Type B pancreatic cell (in vitro differentiated cells): ENCODE measurements at places on chromosomes 13 and 19. TPM values are rescaled to one million over a fixed set of nuclear protein-coding genes. Genes with fewer than 3 reads are reported as not detected.

Gene C13orf46
- 0.29 TPM in 1 of 2 replicates, not detected in the other for total RNA-seq

Gene KLK14
- 0.29 and 0.43 TPM in 2 replicates for total RNA-seq

Gene MAMSTR
- total RNA-seq: 2.0 and 3.6 TPM in 2 replicates

Gene SLC25A41
- 1.0 and 1.1 TPM in 2 replicates for total RNA-seq

Gene RPL28
- total RNA-seq: 1,799 and 2,072 TPM in 2 replicates

Gene ZNF154
- 13.2 and 15.4 TPM in 2 replicates for total RNA-seq

Gene CYSLTR2
- total RNA-seq: 4.7 and 6.1 TPM in 2 replicates

- peaks cover 3% of the 10 kb centered on the region for H3K4me1 ChIP-seq
- H3K27ac ChIP-seq: peak overlapping the region; percentile 56
- no peaks in the 10 kb centered on the region for H3K36me3 ChIP-seq
- H3K27me3 ChIP-seq: peaks cover 1% of the 10 kb centered on the region
Observed at GRCh38 chr19:50184196-50184595, 19.2 kb upstream of the MYH14 start.

DNA sequence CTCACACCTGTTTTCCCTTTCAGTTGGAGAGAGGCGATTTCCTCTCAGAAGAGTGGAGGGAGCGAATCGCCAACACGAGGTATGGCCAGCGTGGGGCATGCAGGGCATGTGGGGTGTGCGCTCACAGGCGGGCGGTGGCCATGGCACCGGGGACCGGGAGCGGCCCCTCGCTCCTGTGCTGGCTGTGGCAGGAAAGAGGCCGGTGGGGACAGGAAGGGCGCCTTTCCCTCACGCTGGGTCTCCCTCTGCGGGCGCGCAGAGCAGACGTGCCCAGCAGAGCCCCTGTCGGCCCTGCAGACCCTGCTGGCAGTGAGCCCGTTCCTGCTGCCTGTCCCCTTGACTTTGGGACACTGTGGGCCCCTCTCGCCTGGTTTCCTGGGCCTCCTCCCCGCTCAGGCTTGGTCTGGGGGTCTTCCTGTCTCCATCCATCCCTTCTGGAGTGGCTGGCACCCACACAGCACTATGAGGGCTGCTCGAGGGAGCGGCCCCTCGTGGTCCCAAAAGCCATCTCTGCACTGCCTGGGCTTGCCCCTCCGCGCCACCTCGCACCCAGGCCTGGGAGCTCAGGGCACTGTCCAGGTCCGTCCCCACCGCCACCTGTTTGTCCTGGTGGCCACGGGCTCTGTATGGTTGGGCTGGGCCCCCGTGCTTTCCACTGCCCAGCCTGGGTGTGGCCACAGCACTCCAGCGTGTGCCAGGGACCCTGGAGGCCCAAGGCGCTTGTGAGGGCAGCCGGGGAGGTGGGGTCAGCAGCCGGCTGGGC lies 36.1 kb downstream of the PLEKHJ1 start:
- no peaks in the 10 kb centered on the region for H3K27me3 ChIP-seq
- DNase-seq: no peak
- H3K4me3 ChIP-seq: no peak overlapping the region
- H3K36me3 ChIP-seq: peaks cover 8% of the 10 kb centered on the region
- peaks cover 5% of the 10 kb centered on the region for H3K4me1 ChIP-seq

DNA sequence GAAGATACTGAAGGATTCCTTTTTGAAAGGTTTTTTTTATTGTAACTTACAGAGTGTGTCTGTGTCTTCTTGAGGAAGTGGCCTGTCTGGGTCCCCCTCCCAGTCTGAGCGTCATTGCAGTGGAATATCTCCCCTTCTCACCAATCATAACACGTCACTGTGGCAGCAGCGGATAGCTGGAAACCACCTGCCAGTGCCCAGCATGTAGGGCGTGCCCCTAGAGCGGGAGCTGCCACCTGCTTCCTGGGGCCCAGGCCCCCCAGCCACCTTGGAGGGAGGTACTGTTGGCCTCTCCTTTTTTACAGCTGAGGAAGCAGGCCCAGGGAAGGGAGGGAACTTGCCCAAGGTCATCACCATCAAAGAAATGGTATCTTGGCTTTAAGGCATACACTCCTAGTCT lies 4.6 kb upstream of the DNM2 start:
- peaks cover 4% of the 10 kb centered on the region for H3K4me1 ChIP-seq
- H3K27me3 ChIP-seq: no peaks in the 10 kb centered on the region
- H3K27ac ChIP-seq: peak overlapping the region; percentile 72
- no peak for DNase-seq
- H3K4me3 ChIP-seq: no peak overlapping the region
- H3K36me3 ChIP-seq: peaks cover 3% of the 10 kb centered on the region

GRCh38 chr19:10510301-10510802 lies 6.9 kb downstream of the S1PR5 start:
- no peaks in the 10 kb centered on the region for H3K36me3 ChIP-seq
- H3K27me3 ChIP-seq: peaks cover 16% of the 10 kb centered on the region
- peaks cover 9% of the 10 kb centered on the region for H3K4me1 ChIP-seq

DNA sequence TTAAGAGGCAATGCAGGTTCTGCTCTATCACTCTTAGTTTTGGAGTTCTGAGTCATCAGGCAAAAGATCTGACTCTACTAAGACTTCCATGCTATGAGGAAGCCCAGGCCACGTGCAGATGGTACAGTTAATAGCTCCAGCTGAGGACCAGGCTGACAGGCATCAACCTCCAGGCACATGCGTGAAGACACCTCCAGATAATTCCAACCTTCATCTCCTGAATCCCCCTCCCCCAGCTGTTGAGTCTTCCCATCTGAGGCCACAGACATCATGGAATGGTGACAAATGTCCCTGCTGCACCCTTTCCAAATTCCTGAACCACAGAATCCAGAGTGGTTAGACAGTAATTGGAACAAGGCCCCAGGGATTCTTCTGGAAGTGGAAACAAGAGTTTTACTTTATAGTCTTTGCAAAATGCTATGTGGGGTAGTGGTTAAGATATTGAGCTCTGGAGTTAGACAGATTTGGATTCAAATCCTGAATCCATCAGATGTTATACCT lies 183.8 kb downstream of the KLF5 start:
- H3K4me1 ChIP-seq: no peaks in the 10 kb centered on the region
- H3K27me3 ChIP-seq: no peaks in the 10 kb centered on the region
- no peak overlapping the region for H3K4me3 ChIP-seq
- DNase-seq: no peak

DNA sequence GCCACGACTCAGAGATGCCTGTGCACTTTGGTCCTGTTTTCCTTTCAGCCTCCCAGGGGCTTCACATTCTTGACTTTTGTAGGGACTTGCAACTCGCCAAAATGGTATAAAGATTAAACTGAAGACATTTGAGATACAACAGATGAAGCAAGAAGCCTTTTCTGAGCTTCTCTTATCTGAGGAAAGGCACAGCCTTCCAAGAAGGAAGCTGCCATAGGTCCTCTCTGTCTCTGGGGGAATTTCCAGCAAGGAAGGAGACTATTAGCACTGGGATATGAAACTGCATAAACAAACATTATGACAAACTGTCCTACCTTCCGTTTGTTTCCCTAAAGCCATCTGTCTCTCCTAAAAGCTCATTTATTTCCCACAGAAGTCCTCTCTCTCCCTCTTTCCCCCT lies 39.3 kb downstream of the TGDS start:
- no peaks in the 10 kb centered on the region for H3K36me3 ChIP-seq
- no peak overlapping the region for H3K4me3 ChIP-seq
- H3K4me1 ChIP-seq: no peaks in the 10 kb centered on the region

- no peaks in the 10 kb centered on the region for H3K36me3 ChIP-seq
- H3K27me3 ChIP-seq: no peaks in the 10 kb centered on the region
- H3K4me1 ChIP-seq: no peaks in the 10 kb centered on the region
- no peak overlapping the region for H3K27ac ChIP-seq
Observed at GRCh38 chr19:19056636-19057275, 7.0 kb upstream of the SLC25A42 start.

DNA sequence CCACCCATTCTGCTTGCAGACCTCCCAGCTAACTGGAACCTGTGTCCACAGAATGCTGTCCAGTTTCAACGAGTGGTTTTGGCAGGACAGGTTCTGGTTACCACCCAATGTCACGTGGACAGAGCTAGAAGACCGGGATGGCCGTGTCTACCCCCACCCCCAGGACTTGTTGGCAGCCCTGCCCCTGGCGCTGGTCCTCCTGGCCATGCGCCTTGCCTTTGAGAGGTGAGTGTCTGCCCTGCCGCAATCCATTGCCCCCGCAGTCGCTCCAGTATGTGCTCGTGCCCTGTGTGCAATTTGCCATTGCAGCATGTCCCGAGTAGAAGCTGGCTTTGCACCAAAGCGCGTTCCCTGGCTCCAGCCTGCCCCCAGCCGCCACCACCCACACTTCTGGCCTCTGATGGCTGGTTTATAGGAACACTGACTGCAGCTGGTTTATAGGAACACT lies 41.9 kb downstream of the CERS4 start:
- no peak for DNase-seq
- no peak overlapping the region for H3K27ac ChIP-seq
- H3K27me3 ChIP-seq: no peaks in the 10 kb centered on the region
- peaks cover 22% of the 10 kb centered on the region for H3K36me3 ChIP-seq

DNA sequence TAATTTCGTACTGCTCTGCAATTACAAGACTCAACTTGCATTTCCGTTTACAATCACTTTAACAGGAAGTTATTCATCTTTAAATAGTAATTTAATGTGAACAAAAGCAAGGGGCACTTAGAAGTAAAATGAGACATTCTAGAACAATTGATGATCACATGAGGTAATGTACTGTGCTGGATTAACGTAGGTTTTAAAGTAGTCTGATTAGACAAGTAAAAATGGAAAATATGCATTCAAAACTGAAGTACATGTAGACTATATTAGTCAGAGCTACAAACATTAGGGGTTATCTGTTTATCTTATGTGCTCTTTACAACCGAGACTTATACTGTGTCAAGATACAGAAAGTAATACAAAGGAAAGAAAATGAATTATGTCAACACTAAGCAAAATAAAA lies 1528.0 kb downstream of the SLITRK5 start:
- H3K27ac ChIP-seq: no peak overlapping the region
- no peak overlapping the region for H3K4me3 ChIP-seq
- no peaks in the 10 kb centered on the region for H3K4me1 ChIP-seq
- H3K36me3 ChIP-seq: no peaks in the 10 kb centered on the region

DNA sequence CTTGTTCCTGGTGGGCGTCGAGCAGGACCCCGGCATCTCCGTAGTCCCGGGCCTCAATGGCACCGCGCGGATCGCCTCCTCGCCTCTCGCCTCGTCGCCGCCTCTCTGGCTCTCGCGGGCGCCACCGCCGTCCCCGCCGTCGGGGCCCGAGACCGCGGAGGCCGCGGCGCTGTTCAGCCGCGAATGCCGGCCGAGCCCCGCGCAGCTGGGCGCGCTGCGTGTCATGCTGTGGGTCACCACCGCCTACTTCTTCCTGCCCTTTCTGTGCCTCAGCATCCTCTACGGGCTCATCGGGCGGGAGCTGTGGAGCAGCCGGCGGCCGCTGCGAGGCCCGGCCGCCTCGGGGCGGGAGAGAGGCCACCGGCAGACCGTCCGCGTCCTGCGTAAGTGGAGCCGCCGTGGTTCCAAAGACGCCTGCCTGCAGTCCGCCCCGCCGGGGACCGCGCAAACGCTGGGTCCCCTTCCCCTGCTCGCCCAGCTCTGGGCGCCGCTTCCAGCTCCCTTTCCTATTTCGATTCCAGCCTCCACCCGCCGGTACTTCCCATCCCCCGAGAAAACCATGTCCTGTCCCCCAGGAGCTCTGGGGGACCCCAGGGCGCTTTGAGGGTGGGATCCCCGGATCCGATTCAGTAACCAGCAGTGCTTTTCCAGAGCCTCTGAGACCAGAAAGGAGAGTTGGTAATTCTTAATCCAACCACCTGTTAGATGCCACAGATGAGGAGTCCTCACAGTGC lies 885 bp downstream of the MLNR start:
- no peaks in the 10 kb centered on the region for H3K36me3 ChIP-seq
- no peak for DNase-seq
- peaks cover 4% of the 10 kb centered on the region for H3K4me1 ChIP-seq
- peak overlapping the region; percentile 74 for H3K4me3 ChIP-seq
- H3K27ac ChIP-seq: no peak overlapping the region

- peaks cover 3% of the 10 kb centered on the region for H3K27me3 ChIP-seq
- no peak overlapping the region for H3K4me3 ChIP-seq
- H3K27ac ChIP-seq: no peak overlapping the region
- H3K4me1 ChIP-seq: peaks cover 5% of the 10 kb centered on the region
Observed at GRCh38 chr13:76646946-76647345, 239.3 kb downstream of the KCTD12 start.

DNA sequence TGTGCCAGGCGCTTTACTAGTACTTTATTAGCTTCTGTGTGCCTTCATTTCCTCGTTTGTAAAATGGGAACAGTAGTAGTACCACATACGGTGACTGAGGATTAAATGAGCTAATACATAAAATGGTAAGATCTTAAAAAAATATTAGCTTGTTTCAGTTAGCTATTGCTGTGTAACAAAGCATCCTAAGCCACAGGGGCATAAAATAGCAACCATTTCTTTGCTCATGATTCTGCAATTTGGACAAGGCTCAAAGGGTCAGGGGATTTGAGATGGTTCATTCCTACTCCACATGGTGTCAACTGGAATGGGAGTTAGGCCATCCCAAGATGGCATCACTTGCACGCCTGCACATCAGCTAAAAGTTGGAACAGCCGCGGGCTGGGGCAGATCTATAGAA lies 13.3 kb downstream of the DYRK1B start:
- H3K4me3 ChIP-seq: no peak overlapping the region
- H3K27me3 ChIP-seq: no peaks in the 10 kb centered on the region
- no peak for DNase-seq
- H3K4me1 ChIP-seq: no peaks in the 10 kb centered on the region
- H3K27ac ChIP-seq: no peak overlapping the region

- peak overlapping the region; percentile 94 for H3K27ac ChIP-seq
- H3K36me3 ChIP-seq: peaks cover 3% of the 10 kb centered on the region
Observed at GRCh38 chr19:1591421-1592023, 1.1 kb downstream of the MBD3 start.

DNA sequence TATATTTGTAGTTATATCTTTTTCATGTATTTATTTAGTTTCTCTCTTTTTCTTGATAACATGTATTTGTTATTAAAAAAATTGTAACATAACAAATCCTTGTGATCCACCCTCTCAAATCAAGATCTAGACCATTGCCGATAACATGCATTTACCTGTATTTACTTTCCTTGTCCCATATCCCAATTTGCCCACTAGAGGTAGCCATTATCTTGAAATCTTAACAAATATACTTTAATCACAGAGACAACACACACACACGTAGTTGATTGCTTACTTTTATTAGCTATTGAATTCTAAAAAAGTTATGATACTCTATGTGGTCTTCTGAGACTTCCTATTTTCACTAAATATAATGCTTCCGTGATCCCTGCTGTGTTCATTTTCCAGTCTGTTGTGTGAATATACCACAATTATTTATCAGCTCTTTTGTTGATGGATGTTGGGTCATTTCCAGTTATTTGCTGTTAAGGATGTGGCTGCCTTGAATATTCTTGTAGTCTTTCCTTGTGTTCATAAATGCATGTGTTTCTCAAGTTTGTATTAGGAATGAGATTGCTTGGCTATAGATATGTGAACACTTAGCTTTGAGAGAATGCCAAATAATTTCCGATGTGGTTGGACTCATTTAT lies 31.3 kb upstream of the ZMYM2 start:
- no peaks in the 10 kb centered on the region for H3K36me3 ChIP-seq
- H3K4me3 ChIP-seq: no peak overlapping the region
- no peaks in the 10 kb centered on the region for H3K4me1 ChIP-seq

- H3K27ac ChIP-seq: no peak overlapping the region
- H3K4me3 ChIP-seq: no peak overlapping the region
- H3K36me3 ChIP-seq: peaks cover 14% of the 10 kb centered on the region
Observed at GRCh38 chr19:16229322-16229641, 31.6 kb downstream of the AP1M1 start.

GRCh38 chr19:29421196-29421545 lies 104.6 kb upstream of the VSTM2B start:
- peak overlapping the region; percentile 14 for H3K27ac ChIP-seq
- no peaks in the 10 kb centered on the region for H3K36me3 ChIP-seq
- H3K4me3 ChIP-seq: no peak overlapping the region
- peaks cover 29% of the 10 kb centered on the region for H3K27me3 ChIP-seq
